ENCODE measurements at places on chromosomes 2 and 18.

- DNase-seq = no peak
Measured at GRCh38 chr2:183952741-183953140, 645.6 kb upstream of the ZNF804A start.

DNA sequence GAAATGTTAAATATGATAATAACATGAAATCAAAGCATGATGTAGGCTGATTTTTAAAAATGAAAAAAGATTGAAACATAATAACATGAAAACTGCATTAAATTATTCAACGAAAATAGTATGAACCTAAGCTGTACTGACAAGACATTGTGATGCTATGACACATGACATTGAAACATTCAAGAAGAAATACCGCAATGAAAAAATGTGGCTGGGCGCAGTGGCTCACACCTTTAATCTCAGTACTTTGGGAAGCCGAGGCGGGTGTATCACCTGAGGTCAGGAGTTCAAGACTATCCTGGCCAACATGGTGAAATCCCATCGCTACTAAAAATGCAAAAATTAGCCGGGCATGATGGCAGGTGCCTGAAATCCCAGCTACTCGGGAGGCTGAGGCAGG is 14.6 kb downstream of the CXCR1 start:
- no peak for DNase-seq

DNA sequence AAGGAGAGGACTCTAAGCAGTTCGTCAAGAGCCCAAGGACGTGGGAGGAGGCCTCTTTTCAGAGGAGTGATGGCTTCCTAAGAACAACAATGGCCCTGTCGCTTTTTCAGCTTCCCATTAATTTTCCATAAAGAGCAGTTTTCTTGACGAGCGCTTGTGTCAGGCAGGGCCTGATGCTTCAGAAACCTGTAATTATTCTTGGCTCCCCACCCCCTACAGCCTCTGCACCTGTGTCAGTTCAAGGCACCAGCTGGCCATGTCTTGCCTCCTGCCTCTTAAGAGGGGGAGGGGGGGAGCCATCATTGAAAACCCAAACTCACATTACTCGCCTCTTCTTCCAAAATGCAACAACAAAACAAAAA is 32.3 kb downstream of the KLF7 start:
- no peak for DNase-seq

- DNase-seq = no peak
Measured at GRCh38 chr2:5121642-5122041, 570.5 kb upstream of the SOX11 start.

GRCh38 chr2:177419274-177419673 is 26.7 kb downstream of the AGPS start:
- peak; percentile 31 for DNase-seq

DNA sequence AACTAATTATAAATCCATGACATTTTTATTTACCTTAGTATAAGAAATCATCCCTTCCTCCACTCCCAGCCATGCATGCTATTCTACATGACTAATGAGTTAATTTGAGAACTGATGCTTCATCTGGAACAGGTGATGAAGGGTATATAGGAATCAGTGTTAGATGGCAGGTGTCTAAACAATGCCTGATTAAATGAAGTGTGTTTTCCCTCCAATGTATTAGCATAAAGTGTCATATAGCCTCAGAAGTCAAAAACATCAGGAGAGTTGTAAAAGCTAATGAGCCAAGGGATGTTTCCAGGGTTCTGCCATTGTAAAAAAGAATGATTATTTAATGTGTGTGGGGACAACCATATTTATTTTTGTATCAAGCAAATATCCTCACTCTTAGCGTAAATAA is 913.8 kb downstream of the DCC start:
- DNase-seq = no peak

DNA sequence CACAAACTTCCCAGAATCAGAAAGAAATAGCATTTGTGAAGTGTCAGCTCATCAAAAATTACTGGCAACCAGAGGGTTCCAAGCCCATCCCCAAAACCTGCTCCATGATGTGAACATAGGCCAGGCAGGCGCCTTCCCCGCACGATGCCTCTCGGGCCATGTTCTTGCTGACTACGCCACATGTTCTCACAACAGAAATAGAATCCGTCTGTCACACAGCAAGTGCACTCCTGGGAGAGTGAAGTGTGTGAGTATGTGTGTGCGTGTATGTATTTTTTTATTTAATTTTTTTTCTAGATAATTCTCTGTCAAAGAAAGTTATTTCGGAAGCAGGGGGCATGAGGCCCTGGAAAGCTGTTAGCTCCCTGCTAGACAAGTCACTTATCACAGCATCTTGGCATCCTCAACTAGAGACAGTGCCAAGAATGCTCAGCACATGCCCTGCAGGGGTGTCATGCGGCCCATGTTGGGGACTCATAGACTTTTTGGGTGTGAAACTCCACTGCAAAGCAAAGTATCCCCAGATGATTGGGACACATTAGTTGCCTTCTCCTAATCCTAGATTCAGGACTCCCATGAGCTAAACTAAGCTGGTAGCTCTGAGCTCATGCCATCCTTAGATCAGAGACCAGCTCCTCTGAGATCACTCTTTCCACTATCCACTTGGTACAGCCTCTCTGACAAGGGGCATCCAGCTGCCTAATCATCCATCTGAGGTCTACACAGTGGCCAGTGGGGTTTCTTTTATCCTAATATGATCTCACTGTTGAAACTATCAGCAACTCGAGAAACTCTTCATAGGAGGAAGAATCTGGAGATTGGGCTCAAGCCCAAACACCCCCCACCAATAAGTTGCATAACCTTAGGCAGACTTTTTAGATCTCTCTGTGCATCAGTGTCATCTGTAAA is 53.2 kb upstream of the CYRIA start:
- no peak for DNase-seq

DNA sequence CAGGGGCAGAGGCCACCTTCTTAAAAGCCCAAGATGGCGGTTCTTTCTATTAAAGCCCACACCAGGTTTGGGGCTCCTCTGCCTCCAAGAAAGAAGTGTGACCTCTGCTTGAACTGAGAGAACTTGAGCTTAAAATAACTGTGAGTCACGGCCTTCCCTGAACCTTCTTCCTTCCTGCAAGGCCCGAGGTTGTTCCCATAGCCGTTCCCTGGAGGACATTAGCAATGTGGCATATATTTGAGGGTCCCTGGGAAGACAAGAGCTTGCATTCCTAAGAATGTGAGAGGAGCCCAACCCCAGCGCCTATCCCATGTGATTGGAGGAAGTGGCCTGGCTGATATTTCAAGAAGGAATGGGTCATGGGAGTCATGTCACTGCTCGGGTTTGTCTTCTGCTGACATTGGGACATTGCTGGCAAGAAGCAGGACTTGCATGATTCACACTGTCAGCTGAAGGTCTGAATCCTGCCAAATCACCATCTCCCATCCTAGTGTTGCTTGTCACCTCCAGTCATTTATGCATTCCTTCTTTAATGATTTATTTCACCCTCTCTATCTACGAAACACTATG is 168.1 kb downstream of the TRIB2 start:
- DNase-seq = peak; percentile 63

DNA sequence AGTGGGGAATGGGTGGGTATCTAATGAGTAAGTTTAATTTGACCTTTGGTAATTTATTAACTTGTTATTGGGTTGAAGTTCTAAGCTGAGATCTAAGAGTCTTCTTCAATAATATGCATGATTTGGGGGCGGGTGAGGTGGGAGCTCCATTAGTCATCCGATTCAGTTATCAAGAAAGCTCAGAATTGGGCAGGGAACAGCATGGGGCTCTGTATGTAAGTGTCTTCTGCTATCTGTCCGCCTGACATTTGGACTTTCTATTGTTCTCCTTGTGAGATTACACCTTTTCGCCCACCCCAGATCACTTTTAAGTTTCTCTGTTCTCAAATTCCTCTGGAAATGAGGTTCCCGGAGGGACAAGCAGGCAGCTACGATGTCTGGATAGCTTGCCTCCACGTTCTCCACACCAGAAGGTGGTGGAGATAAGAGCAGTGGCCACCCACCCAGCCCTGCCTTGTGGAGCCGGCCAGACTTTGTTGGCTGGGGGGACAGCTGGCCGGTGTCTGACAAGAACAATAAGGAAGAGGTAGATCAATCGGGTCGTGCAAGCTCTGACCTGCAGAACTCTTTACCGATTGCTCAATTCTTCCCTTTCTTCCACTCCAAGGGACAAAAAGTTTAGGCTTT is 75.5 kb upstream of the GATA6 start:
- DNase-seq = no peak

DNA sequence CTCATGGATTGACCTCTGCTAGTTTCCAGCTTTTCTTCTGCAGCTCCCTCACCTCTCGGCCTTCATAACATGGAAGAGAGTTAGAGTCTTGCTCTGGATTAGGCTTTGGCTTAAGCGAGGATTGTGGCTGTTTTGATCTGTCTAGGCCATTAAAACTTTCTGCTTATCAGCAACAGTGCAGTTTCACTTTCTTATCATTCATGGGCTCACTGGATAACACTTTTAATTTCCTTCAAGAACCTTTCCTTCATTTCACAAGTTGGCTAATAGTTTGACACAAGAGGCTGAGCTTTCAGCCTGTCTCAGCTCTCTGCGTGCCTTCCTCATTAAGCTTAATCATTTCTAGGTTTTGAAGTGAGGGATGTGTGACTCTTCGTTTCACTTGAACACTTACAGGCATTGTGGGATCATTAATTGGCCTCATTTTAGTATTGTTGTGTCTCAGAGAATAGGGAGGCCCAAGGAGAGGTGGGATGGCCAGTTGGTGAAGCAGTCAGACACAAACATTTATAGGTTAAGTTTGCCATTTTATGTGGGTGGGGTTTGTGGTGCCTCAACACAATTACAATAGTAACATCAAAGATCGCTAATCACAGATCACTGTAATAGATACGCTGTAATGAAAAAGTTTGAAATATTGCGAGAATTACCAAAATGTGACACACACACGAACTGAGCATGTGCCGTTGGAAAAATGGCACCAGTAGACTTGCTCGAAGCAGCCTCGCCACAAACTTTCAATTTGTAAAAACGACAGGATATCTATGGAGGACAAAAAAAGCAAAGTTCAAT is 129.3 kb downstream of the ZNF236 start:
- no peak for DNase-seq

- DNase-seq = no peak
Measured at GRCh38 chr18:58058720-58059119, 14.7 kb downstream of the NEDD4L start.

DNA sequence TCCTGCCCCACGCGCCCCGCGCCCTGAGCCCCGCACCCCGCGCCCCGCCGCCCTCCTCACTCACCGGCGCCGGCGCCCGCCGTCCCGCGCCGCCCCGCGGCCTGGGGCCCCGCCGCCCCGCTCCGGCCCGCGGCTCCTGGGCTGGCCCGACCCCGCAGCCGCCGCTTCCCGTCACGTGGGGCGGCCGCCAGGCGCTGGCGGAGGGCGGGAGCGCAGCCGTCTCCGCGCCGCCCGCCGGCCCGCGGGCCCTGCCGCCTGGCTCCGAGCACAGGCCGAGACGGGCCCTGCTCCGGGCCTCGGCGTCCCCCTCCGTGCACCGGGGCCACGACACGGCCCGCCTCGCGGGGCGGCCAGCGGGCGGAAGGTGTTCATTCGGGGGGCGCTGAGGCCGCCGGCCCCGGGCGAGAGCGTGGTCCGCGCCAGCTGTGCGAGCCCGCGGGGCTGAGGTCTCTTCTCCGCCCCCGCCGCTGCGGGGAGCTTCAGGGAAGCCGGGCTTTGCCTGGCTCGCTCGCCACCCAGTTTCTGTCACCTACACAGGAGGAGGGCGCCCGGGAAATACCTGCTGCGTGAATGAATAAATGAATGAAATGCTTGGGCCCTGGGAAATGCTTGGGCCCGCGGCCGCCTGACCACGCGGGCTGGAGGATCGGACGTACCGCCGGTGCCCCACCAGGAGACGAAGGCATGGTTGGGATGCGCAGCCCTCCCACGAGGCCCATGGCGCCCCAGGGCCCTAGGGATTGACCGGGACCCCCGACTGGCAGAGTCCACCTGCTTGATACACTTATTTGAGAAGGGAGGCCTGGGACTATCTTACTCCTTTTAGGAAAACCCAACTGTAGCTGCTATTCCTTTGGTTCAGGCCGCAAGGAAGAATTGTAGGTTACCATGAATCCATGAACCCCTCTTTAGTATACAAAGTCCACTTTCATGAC is at the start of gene TGFBRAP1:
Gene TGFBRAP1 (minus strand): TSS at position 175 of the 935 bp plus-strand sequence. CDS start 21,434 bp downstream, outside the sequence.
- DNase-seq = peak; percentile 92

- DNase-seq = no peak
Measured at GRCh38 chr2:95372216-95372829, 30.2 kb upstream of the FAHD2A start.

DNA sequence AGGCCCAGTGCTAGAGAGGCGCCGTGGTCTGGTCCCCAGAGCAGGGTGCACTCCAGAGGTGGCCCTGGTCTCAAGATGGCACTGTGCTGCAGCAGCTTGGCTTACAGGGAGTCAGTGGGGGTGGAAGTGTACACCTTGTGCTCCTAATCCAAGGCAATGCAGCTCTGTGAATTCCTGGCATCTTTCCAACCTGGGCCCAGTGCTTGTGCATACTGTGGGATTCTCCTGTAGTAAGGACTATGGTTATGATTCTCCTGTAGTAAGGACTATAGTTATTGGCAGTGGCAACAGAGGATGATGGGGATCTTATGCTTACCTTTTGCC is 616.7 kb upstream of the REG3G start:
- no peak for DNase-seq

DNA sequence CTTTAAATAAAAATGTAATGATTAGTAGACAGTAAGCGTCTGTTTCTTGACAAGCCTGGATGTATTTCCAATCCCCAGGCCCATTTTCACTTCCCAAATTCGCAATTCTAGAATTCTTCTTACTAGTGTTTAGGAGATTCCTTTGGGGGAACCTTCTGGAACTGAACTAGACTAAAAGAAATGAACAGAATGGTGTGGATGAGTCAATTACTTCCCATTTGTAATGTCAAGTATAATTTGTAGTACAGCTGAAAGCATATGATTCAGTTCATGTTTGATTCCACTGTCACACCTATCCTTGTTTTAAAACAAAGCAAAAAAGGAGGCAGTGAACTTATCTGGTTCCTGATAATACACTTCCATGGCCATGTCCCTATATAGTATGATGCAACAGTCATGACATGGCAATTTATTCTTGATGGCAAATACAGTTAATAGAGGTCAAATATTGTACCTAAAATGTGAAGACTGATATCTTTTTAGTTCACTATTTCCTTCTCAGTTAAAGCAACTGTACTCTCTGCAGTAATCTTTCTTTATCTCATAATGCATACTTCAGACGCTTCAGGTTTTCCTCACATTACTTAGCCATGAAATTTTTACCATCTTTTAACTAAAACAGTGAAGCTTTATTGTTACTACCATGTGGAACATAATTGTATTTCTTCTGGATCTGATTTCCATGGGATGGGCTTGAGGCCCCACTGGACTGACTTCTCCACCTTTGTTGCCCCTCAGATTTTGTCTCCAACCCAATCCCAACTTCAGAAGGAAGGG is 2.0 kb downstream of the IDH1 start:
- DNase-seq = no peak

DNA sequence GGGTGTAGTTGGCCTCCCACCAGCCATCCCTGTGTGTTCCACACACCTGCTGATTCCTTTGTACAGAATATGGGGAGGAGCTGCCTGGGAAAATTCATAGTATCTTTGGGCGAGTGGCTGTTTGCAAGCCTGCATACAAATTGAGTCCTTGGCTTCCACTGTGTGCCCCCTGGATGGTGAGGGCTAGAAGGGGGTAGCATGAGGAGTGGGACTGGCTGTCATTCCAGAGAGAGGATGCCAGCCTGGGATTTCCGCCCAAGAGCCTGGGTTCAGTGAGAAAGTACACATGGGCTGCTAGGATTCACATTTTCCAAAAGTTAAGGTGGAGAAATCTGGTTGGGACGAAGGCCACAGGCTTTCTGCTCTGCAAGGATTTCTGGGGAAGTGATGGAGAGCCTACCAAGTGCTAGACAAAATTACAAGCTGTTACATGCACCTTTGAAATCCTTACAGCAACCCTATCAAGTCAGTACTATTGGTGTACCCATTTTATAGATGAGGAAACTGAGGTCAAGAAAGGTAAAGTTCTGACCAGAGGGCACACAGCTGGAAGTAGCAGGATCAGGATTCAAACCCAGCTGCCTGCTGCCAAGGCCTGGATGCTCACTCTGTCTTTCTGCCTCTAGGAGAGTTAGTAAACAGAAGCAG is 606 bp upstream of the TOGARAM2 start:
- DNase-seq = no peak
